ENCODE measurements at places on chromosomes 16 and 17.

GRCh38 chr17:77727037-77727615, 231.4 kb upstream of the TNRC6C start:
- DNase-seq = no peak

- no peak for DNase-seq
Observed at GRCh38 chr16:68072038-68072695, 13.0 kb upstream of the NFATC3 start.

GRCh38 chr17:15380446-15380845, 39.0 kb upstream of the TEKT3 start:
- DNase-seq = no peak

DNA sequence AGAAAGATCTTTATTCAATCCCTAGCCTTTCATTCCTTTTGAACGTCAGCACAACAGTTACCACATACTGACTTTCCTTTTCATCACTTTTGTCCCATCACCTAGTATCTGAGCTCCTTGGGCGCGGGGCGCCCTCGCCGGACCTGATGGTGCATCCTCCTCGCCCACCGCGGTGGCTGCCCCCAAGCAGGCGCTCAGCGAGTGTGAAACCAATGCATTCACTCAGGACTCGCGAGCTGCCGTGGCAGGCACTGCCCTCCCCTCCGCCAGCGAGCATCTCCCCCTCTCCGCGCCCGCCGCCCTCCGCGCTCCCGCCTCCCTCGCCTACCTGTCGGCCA, 756 bp downstream of the KLHL11 start:
- DNase-seq = no peak

- no peak for DNase-seq
Observed at GRCh38 chr16:51093726-51094280, 57.3 kb downstream of the SALL1 start.

DNA sequence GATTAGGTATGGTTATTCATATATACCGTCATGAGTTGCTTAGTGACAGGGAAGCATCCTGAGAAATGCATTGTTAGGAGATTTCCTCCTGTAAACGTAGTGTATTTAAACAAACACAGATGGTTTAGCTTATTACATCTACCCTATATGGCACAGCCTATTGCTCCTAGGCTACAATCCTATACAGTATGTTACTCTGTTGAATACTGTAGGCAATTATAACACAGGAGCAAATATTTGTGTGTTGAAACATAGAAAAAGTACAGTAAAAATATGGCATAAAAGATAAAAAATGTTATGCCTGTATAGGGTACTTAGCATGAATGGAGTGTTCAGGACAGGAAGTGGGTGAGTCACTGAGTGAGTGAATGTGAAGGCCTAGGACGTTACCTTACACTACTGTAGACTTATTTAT, 157.7 kb downstream of the CDH11 start:
- peak; percentile 21 for DNase-seq

DNA sequence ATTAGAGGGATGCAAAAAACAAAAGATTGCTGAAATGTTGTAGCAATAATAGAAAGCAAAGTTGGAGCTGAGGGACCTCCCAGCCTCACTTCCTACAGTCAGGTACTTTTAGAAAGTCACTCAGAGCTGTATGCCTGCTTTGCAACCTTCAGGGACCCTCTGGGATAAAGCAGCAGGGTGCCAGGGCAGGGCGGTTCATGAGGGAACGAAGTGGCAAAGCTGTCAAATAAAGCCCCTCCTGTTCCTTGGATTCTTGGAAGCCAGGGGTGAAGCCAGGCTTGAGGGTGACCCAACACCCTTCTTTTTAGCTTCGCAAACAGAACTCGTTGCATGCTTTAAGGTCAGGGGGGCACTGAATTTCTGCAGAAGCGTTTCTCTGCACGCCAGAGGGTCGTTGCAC, 767 bp downstream of the ATP2C2 start:
- no peak for DNase-seq

- DNase-seq = no peak
Observed at GRCh38 chr17:68599552-68600066, 1.6 kb downstream of the FAM20A start.

GRCh38 chr17:36825521-36825920, 111.8 kb upstream of the LHX1 start:
- DNase-seq = no peak

DNA sequence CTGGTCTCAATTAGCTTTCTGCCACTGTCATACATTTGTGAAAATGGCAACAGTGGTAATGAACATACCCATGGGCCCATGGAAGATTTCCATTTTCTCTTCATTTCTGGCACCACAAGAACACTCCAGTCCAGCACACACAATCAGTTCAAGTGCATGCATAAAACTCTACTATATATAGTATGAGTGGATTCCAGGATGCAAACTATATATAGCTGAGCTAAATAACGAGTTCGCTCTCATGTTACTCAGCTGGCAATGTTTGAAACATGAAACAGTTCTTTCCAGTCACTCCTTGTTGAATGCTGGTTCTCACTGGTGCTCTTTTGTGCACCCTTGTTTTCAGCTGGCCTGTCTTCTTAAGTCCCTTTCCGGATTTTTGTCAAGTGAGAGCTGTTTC, 75.2 kb upstream of the DHX40 start:
- DNase-seq = no peak

DNA sequence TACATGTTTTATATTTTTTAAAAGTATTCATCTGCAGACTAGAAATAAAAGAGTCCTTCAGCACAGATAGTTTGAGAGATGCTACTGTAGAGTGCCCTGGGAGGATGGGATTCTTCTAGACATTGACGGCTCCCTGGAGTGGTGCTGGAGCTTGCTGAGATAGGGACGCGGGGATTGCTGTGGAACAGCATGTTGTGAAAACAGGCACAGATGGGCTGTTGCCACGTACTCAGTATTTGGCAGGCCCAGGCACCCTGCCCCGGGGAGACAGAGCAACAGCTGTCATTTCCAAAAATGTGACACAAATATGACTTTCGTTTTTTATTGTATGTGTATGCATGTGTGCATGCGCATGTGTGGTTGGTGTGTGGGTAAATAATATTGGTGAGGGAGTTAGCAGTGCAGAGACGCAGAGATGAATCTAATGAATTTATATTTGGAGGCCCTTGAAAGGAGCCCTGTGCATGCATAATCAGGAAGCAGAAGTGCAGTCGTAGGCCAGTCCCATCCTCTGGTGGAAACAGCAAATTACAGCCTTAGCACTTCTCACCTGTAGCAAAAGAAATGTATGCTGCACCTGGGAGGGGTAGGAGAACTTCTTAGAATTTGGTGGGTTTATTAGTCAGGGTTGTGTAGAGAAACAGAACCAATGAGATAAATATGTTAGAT, 6.2 kb upstream of the ABCA8 start:
- DNase-seq = no peak

GRCh38 chr17:74445158-74445557, 13.3 kb downstream of the GPRC5C start:
- no peak for DNase-seq

GRCh38 chr17:77188084-77189066, 47.6 kb downstream of the SEC14L1 start:
- DNase-seq = no peak

DNA sequence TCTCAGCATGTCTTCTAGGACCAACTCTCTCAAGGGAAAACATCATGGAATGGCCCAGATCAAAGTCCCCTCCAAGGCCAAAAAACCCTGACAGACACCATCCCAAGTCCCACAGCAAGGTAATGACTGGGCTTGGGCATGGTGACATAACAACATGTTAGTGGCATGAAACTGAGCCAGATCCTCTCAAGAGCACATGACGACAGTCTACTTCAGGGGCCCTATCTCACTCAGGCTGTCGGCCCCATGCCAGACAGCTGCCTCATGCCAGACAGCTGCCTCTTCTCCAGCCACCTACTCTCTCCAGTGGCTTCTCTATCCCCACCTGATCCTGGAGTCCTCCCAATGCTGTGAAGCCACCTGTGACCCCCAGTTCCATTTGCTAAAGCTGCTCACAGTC, 18.4 kb downstream of the HSD11B2 start:
- no peak for DNase-seq

DNA sequence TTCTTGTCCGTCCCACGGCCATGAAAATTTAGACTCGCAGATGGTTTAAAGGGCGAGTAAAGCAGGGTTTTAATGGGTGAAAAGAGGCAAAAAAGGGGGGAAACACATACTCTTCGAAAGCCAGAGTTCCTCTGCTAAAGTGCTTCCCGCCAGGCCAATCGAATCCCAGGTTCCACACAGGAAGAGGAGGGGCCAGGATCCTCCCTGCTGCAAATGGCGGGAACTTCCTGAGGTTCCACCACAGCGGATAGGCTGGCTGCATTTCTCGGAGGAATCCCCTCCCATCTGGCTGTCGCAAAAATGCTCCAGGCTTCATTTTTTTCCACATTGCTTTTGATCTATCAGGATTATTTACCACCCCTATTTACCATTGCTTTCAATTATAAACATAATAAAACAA, 670.1 kb upstream of the CA10 start:
- DNase-seq = no peak

GRCh38 chr16:82660966-82661365, 34.2 kb downstream of the CDH13 start:
- no peak for DNase-seq

DNA sequence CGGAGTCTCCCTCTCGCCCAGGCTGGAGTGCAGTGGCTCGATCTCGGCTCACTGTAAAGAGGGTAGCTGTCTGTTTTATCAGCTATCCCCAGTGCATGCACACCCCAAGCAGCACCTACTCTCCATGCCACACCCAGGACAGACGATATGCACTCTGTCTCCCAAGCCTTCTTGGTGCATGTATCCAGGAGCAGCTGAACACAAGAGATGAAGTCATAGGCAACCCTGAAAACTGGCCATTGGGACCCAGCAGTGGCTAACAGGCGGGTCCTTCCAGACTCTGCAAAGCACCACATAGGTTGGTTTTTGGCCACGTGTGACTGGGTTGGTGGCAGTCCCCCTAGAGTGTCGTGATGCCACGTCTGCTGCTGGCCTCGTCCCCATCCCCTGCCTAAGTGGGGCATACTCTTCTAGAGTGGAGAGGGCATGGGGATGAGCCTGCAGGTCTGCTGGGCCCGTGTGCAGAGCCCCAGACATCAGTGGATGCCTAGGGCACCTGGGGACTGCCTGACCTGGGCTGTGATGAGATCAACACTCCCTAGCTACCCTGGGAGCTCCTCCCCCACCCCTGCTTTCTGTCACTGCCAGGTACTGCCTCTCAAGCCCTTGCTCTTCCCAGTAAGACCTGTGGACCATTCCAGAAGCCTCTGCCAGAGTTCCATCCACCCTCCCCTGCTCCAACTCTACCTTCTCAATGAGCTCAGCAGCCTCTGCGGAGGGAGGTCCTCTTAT, 9.3 kb downstream of the PDE6G start:
- DNase-seq = no peak

GRCh38 chr16:66342294-66342900, 24.1 kb upstream of the CDH5 start:
- no peak for DNase-seq

DNA sequence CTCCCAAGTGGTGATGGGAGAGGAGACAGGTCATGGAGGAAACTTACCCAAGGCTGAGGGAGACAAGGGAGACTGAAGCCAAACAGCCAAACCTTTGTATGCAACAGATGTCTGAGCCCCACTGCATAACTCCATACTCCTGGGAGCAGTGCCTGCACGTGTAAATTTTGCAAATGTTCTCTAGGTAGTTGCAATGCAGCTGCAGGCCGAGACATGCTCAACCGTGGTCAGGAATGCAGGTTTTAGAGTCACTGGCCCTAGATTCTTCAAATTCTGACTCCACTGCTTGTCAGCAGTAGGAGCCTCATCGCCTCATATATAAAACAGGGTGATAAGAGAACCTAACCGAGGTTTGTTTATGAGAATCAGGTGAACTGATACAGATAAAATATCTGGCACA, 11.5 kb downstream of the DYNLRB2 start:
- DNase-seq = no peak

- DNase-seq = no peak
Observed at GRCh38 chr17:79214940-79215604, 140.4 kb downstream of the ENGASE start.

All from AG04450 (cell line).